ENCODE measurements at places on chromosomes 12 and 14.
A peak's percentile ranks its signal among the peaks of the same experiment; 100 is the strongest.

- DNase-seq = no peak
Observed at GRCh38 chr12:4099276-4099675, 174.3 kb upstream of the CCND2 start.

DNA sequence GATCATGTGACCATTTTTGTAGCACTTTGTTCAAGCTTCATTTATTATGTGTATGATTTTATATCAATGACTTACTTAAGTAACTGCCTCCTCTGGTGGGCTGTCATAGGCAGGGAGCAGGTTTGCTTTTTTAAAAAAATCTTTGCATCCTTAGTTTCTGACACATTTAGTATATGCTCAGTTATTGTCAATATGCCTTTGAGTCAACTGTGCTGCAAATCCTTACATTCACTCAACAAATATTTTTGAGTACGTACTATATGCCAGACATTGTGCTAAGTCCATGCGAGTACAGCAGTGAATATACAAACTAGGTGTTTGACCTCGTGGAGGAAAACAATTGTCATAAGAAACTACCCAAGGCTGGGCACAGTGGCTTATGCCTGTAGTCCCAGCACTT, 4.4 kb upstream of the ANAPC5 start:
- DNase-seq = no peak

GRCh38 chr12:116495260-116495659, 63.9 kb upstream of the MAP1LC3B2 start:
- no peak for DNase-seq

DNA sequence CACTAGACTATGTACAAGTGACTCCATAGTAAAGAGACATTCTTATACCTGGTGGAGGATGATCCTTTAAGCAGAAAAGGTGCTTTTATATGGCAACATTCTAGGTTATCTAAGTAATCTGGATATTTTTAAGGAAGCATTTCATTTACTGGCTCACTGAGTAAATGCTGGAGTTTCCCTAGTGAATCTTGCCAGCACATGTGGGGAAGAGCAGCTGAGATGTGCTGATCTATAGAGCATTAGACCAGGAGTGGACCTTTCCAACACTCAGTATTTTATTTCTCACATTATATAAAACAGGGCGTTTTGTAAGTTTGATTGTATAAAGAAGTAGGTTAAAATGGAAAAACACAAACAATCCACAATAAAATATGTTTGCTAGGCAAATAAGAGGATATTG, 478.5 kb downstream of the ATP23 start:
- peak; percentile 36 for DNase-seq

GRCh38 chr14:42918615-42919014, 1311.9 kb downstream of the LRFN5 start:
- no peak for DNase-seq

DNA sequence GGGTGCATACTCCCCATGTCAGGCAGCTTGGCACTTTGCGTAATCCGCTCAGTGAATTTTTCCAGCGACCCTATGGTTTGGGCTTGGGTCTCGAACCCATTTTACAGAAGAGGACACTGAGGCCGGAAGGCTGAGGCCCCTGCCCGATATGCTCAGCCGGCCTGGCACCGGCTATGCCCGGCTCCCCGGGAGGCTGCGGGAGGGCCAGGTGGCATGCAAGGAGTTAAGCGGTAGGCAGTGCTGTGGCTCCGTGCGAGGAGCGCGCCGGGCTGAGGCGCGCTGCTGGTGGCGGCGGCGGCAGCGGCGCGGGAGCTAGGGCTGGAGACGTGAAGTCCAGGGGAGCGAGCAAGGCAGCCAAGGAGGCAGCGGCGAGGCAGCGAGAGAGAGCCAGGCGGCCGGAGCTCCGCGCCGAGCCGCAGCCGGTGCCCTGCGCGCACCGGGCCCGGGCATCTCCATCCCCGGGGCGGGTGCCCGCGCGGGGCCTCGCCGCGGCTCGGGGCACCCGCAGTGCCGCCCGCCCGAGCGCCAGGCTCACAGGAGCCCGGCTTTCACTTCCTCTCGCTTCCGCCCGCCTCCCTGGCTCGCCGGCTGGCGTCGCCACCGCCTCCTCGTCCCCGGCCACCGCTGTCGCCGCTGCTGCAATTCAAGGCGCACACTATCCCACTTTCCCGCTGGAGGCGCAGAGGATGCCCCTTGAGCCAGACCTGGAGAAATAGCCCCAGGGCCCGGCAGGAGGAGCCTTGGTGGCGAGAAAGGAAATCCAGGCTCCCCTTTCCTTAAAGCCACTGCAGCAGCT, at the start of gene WSCD2:
Gene WSCD2, plus strand, starts transcription at position 272 of the 796 bp plus-strand sequence. CDS start 66,545 bp downstream, outside the sequence.
- DNase-seq = peak; percentile 26

- no peak for DNase-seq
Observed at GRCh38 chr12:87274594-87275245, 754.5 kb downstream of the C12orf50 start.

DNA sequence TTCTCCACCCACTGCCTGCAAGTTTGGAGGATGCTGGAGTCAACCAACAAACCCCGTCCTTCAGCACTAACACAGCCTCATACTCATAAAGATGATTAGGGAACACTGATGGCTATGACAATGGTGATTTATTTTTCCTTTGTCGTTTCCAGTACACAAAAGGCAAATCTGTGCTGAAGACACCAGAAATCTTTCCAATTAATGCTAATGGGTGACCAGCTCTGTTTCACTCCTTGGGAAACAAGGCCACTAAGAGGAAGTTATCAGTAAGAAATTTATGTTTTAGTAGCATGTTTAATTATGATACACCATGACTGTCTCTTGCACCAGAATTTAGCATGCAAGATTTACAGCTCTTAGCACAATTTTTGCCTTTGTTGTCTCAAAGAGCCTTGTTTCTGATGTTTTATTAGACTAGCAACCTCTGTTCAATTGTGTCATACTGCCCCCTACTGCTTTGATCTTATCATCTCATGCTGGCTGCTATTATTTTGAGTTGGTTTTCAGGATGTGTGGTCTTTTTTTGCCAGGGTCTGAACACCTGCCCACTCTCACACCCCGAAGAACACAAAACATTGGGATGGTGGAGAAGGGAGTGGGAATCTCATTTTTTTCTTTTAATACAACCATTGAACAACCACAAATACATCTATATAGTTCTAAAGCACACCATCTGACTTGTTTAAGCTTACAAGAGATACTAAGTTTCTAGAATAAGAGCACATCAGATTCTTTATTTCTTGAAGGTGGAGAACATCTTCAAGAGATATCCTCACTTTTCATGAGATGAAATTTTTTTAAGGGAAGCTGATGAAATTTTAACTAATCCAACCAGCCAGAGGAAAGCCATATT, 160.9 kb downstream of the SPTSSA start:
- DNase-seq = peak; percentile 24

GRCh38 chr12:132505105-132505851, 15.3 kb downstream of the FBRSL1 start:
- no peak for DNase-seq

- DNase-seq = no peak
Observed at GRCh38 chr14:88955455-88955854, 131.0 kb downstream of the TTC8 start.

DNA sequence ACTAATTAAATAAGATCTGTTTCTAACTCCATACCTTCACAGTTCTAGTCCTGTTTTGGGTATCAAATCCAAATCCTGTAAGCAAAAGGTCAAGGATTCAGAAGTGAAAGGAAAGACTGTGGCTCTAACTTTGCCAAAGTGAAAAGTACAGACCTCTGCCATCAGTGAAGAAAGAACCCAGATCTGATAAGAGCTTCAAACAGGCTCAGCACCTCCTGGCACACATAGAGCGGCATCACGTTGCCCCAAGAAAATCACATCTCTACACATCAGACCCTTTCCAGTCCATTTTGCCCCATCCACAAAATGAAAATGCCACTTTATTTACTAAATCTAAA, 23.2 kb downstream of the CLIP1 start:
- DNase-seq = no peak

DNA sequence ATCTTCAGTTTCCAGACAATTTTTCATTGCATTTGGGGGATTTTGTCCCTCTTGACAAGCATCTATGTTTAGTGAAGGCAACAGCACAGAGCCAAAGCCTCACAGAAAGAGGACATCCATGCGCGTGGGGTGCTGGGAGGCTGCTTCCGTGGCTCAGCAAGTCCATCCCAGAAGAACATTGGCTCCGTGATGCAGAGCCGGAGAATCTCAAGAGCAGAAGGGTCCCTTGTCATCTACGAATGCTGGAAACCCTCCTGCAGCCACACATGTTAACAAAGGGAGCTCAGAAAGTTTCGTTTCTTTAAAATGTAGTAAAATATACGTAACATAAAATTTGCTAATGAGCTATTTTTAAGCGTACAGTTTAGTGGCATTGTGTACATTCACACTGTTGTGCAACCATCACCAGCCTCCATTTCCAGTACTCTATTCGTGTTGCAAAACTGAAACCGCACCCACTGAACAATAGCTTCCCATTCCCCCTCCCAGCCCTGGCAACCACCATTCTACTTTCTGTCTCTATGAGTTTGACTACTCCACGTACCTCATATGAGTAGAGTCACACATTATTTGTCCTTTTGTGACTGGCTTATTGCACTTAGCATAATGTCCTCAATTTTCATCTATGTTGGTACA, 185.9 kb downstream of the TTC7B start:
- no peak for DNase-seq

- no peak for DNase-seq
Observed at GRCh38 chr14:78705989-78706388, 535.8 kb downstream of the NRXN3 start.

DNA sequence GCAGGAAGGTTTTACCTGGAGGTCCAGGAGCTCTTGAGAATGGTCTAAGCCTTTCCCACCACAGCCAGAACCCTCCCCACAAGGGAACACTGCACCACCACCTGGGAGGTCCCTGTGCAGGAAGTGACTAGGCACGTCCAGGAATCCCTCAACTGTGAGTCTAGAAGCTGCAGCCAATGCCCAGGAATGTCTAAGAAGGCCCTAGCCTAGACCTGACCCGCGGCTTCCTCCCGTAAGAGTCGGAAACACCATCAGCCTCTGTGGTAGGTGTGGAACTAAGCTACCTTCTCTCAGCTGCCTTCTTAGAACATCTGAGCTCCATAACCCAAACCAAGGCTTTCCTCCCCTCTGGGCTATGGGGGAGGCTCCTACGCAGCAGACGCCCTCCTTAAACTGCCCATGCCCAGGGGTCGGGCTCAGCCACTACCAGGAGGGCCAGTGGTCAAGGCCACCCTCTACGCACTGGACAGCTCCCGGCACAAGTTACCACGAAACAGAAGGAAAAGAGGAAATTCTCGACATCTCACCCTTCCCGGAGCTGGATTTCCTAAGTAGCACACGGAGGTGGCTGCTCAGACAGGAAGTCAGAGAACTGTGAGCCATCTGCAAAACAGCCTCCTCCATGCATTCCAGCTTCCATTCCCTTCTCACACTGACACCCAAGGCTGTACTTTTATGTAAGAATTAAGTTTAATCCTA, 25.5 kb downstream of the ZFYVE21 start:
- DNase-seq = no peak

DNA sequence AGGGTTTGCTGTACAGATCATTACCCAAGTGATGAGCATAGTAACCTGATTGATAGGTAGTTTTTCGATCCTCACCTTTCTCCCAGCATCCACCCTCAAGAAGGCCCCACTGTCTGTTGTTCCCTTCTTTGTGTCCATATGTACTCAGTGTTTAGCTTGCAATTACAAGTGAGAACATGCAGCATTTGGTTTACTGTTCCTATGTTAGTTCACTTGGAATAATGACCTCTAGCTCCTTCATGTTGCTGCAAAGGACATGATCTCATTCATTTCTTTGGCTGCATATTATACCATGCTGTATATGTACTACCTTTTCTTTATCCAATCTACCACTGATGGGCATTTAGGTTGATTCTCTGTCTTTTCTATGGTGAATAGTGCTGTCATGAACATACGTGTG, 181.6 kb upstream of the FOXG1 start:
- DNase-seq = no peak

DNA sequence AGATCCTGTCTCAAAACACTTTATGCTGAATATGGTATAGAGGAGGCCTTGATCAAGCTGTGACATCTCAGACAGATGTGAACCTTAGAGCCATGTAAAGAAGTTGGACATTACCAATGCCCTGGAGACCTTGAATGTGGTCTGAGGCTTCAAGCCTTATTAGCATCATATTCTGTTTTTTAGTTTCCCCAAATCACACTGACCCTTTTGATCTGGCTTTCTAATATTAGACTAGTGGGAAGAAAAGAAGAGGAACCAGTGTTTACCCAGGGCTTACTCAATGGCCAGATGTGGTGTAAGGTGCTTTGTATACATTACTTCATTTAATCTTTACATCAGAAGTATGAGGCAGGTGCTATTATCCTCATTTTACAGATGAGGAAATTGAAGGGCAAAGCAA, 10.6 kb upstream of the TBPL2 start:
- no peak for DNase-seq

- DNase-seq = no peak
Observed at GRCh38 chr12:110180591-110181005, 56.4 kb downstream of the IFT81 start.

GRCh38 chr12:117980616-117981015, 11.8 kb upstream of the KSR2 start:
- DNase-seq = peak; percentile 10

DNA sequence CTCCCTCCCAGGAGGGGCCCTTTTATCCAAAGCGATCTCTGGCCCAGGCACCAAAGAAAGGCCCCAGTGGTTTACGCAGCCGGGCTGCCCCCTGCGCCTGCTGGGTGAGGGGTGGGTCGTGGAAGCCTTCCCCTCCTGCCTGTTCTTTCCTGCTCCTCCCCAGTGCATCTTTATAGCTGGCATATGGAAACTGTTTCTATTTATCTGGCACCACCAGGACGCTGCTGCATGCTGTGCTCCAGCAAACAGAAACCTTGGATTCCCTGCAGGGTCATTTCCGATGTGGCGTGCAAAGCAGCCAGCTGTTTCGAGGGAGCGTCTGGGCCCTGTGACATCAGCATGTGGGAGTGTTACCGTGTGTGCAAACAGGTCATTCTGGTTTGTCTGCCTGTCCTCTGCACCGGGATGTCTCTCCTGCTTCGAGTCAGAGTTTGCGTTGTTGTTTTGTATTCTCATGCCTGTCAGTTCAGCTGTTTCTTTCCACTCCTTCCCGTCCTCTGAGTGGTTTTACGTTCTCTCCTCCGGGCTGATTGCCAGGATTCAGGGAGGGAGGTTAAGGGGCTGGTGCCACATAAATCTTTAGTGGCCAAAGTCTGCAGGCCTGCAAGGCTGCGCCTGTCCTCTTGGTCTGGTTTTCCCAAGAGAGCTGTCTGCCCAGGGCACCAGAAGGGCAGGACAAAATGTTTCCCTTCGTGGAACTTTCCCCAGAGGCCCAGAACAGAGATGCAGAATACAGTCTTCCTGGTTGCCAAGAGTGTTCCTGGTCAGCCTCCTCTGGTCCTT, 24.6 kb downstream of the TPCN1 start:
- DNase-seq = peak; percentile 82
